ENCODE measurements at places on chromosomes 1 and 21.

DNA sequence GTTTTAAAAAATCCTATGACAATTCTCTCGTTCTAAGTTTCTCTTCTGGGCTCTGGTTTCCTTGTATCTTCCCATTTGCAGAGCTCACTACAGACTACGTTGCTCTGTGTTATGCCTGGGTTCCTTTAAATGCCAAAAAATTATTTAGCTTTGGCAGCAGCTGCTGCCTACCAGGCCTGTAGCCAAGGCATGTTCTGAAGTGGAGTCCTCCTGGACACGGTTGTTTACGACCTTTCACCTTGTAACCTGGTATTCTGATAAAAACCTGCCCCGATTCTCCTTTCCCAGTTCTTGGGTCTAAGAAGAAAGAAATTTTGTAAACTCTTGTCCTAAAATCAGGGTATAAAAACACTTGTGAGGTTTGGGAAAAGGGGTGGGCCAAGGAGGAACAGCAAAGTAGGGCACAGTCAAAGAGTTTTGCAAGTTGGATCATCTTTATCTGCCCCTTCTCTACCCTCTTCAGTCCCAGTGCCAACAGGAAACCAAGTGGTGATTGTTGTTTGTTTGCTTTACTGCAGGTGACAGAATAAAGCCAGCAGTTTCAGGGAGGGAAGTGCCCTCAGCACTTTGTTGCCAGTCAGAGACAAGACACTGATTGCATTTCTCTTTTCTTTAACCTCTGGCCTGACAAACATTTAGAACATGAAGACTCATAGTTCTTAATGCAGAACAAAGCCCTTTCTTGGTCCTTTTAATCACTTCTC, 3.1 kb upstream of the TXNIP start:
- no peak for DNase-seq

- DNase-seq, result no peak
These were observed 270.2 kb upstream of the CSF3R start for GRCh38 chr1:36752891-36753361.

DNA sequence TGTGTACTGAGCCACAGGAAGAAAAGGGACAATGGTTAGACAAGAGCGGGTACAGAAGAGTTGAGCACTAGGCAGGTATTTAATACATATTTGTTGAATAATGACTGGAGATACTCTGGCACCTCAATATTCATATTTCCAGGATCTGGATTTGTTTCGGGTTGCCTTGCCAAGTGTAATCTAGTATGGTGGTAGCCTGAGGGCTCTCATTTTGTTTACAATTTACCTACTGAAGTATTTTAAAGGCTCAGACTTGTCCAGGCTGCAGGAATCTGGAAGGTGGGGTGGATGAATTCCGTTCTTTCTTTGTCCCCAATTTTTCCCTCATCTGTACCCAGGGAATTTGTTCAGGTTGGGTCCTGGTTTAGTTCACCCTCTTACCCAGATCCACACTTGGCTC, 95.0 kb downstream of the CACHD1 start:
- DNase-seq, result no peak

- DNase-seq, result no peak
These were observed 25.3 kb downstream of the RBM11 start for GRCh38 chr21:14241297-14241696.

- DNase-seq, result no peak
These were observed 227.1 kb downstream of the KCTD3 start for GRCh38 chr1:215794156-215794555.
